ENCODE measurements at places on chromosomes 3 and 15.

GRCh38 chr3:57544181-57545125, at the start of gene DNAH12:
DNAH12 (minus strand) TSS chr3:57544344; CDS start chr3:57542870, 1,474 bp downstream.
- DNase-seq, result no peak

DNA sequence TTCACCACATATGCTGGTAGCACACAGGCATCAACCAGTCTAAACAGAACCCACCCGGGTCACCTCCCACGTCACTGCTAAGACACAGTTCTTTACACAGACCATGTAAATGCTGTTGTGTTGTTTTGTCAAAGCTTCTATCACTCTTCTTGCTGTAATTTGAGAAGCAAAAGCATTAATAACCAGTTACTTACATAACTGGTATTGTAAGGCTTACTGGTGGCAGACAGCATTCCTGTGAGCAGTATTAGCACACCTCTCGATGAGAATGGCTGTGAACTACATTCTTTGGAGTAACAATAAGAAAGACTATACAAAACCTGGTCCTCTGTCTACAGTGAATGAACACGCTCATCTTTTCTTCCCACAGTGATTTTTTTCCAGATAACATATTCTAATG, 479.2 kb downstream of the LPP start:
- no peak for DNase-seq

DNA sequence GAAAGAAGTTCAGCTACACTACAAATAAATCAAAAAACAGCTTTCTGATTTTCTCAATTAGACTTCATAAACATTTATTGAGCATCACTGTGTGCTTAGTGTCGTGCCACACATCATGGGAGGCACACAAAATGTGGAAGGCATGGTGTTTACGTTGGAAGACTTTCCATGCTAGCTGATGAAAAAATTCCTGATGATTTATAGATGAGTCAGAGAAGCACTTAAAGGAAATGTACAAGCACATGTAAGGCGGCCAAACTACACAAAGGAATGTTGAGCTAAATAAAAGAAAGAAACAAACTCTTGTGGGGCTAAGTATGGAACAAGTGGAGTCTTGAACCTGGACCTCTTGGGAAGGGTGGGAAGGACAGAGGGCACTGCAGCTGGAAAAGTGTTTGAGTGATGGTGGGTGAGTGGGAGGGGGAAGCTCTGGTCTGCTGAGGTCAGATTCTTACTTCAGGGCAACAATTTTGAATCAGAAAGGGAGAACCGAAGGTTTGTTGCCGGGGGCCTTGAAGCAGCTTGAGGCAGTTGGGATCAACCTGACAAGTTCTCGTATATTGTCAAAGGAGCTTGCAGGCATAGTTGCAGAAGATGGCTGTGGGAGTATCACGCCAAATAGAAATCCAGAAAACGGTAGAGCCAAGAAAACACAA, 66.9 kb downstream of the FOXB1 start:
- DNase-seq, result no peak

DNA sequence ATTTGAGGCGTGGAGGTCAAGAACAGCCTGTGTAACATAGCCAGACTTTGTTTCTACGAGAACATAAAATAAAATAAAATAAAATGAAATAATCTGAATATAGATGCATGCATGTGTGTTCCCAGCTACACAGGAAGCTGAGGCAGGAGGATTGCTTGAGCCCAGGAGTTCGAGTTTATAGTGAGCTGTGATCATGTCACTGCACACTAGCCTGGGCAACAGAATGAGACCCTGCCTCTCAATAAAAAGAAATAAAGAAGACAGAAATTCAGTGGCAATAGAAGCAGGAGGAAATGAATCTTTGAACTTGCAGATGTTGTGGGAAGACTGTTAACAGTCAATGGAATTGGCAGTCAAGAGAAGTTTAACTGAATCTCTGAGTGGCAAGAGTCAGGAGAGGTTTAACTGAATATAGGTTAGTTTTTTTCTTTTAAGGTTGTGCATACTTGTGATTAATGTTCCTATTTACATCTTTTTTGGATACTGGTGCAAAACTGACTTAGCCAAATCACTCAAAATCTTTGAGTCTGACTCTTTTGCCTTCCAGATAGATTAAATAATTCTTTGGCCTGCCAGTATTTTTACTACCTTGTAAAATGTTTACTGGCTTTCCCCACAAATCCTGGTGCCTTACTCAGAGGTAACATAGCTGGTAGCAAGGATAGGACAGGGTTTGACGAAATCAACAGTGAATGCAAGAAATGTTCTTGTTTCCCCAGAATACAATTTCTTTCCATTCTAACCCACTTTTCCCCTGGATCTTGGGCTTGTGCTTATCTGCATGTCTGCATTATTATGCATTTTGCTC, 361.4 kb downstream of the PDCD6IP start:
- DNase-seq, result no peak

DNA sequence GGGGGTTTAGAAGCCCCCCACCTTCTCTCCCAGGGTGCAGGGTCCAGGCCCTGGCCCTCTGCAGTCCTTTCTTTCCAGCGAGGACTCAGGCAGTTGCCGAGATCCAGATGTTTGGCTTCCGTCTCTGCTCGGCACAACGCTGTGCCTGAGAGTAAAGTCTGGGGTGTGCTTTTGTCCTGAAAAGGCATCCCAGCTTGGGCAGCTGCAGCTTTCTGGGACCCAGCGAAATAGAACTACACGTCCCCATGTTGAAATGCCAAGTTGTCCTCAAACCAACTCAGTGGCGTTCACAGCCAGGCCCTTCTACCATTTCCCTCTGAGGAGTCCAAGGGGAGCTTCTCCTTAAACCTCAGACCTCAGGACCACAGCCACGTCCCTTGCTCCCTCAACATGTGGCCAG, 23.1 kb downstream of the FGD5 start:
- no peak for DNase-seq

- DNase-seq, result no peak
These were observed 17.4 kb upstream of the CACNA2D2 start for GRCh38 chr3:50520849-50521248.

DNA sequence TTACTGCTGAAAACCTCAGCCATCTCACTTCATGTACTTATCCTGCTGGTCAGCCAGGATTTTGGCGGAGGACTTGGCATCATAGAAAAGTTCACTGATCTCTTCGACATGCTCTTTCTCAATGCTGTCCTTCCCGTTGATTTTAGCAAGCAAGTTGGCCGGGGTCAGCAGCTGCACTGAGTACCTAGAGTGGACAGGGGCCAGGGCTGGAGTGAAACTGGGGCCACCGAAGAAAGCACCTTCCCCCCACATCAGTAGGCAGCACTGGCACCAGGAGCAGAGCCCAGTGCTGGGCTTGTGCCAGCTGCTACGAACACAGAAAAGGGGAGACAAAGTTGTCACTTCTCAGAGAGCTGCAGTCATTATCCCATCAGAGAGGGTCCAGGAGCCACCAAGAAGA, 29.0 kb downstream of the SEC61A1 start:
- DNase-seq, result no peak

GRCh38 chr15:58221591-58222241, 83.5 kb downstream of the AQP9 start:
- DNase-seq, result no peak

GRCh38 chr3:44996556-44996969, 20.5 kb downstream of the EXOSC7 start:
- DNase-seq, result no peak

DNA sequence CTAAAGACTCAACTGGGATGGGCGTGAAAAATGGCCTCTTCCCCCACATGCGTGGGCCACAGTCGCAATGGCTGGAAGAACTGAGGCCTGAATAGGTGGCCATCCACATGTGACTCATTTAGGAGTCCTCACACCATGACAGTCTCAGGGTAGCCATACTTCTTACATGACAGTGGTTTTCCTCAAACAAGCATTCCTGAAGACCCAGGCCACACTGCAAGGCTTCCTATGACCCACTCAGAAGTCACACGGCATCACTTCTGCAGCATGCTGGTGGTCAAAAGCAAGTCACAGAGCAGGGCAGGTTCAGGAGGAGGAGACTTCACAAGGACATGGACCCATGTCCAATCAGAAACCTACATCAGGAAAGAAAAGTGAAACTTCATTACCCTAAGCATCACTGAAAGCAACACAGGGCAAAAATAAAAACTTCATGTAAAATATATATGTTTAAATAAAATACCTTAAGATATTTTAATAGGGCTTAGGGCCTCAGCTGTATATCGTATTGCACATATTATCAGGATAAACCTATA, 257.1 kb downstream of the OPA1 start:
- DNase-seq, result no peak

- no peak for DNase-seq
These were observed 20.4 kb upstream of the SHC4 start for GRCh38 chr15:48984021-48984710.

- no peak for DNase-seq
These were observed 129.2 kb upstream of the COL8A1 start for GRCh38 chr3:99509224-99509623.

GRCh38 chr3:190591080-190591479, 77.2 kb downstream of the IL1RAP start:
- DNase-seq, result no peak

Data from hypothalamus (tissue), 51 donors.